ENCODE measurements at places on chromosomes 2 and 18.

DNA sequence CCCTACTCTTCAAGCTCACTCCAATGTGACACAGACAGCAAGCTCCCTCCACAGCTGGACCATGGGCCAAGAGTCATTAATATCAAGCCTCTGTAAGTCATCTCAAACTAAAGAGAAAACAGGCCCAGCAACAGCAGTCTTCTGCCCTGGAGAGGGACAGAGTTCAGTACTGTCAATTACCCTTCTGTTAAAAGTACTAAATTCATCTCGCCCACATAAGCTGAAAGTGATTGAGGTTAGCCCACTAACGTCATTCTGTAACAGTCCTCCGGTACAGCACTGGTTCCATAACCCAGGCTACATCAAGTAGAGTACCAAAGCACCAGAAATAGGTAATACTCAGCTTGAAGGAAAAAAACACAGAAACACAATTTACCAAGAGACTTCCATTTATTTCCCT is 25.9 kb downstream of the THADA start:
- no peak for DNase-seq

DNA sequence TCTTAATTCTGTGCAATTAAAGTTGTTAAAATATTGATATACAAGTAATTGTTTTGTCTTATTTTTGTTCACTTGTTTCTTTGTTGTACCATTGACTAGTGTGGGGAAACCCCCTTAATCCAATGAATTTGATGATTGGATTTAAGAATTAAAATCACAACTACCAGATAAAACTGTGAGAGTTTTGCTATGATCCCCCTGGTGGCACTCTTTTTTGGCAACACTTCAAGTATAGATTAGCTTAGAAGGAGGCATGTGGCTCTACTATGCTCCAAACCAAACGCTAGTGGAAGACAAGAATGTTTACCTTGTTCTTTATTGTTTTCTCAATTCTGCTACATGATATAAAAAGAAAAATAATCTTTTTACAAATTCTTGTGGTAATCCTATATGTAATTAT is 477.8 kb upstream of the ETAA1 start:
- DNase-seq = no peak

GRCh38 chr2:105329197-105329554 is 359 bp downstream of the TGFBRAP1 start:
- peak; percentile 79 for DNase-seq

DNA sequence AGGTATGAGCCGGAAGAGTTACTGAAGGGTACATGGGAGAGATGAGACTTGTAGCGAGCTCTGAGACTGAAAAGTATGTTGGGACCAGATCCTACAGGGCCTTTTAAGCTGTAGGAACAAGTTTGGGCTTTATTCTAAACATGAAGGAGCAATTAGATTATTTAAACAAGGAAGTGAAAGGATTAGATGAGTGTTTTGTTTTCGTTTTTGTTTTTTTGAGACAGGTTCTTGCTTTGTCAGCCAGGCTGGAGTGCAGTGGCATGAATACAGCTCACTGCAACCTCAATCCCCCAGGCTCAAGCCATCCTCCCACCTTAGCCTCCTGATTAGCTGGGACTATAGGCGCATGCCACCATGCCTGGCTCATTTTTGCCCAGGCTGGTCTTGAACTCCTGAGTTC is 110.7 kb downstream of the C1D start:
- DNase-seq = peak; percentile 10

GRCh38 chr2:202642567-202642966 is 7.8 kb downstream of the FAM117B start:
- no peak for DNase-seq

- DNase-seq = no peak
Observed at GRCh38 chr2:26241928-26242436, 2.5 kb downstream of the HADHA start.
